DMS53 (cell line): ENCODE measurements at places on chromosomes 7 and 10.

DNA sequence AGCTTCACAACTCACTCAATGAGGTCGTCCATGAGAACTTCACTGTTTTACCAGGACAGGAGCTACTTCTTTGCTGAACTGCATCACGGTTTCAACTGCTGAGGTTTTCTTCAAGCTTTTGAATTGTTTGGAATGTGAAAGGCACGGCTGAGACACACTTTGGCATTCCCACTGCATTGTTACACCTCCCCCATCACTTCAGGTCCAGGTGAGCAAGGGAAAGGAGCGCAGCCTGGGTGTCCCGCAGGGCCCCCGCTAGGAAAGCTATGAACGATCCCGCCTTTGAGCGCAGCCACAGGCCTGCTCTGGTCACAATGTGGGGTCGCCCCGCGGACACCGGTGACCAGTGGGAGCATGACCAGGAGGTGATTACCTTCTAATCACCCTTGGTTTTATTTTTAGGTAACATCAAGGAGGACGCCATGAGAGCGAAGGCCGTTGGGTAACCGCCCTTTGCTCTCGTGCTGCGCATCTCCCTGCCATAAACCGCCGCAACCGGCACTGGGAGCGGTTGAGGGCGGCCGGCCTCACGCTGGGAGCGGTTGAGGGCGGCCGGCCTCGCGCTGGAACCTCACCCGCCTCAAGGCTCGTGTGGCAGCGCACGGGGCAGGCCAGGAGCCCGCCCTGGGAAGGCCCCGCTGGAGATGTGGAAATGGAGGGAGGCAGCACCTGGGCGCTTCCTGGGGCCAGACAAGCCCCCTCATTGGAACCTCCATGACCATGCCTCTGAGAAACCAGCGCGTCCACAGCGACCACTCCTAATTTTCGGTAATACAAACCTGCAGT is 50.9 kb upstream of the SGMS1 start:
- DNase-seq, result no peak

DNA sequence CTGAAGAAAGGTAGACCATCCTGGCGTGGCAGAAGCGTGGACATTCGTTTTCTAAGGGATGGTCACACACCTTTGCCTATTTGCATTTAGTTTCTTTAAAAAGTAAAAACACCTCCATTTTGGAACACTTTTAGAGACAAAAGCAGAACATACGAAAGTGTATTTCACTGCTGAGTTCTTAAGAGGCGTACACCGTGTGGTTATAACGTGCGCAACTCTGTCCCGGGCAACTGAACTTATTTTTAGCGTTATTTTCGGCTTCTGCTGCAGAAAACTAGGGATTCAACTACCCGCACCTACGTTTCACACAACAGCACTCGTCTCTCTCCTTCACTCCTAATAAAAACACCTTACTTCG is 557 bp upstream of the LSM8 start:
- DNase-seq, result no peak

GRCh38 chr10:131048606-131049005 is 262.9 kb downstream of the TCERG1L start:
- no peak for DNase-seq

- DNase-seq, result no peak
These were observed 45.8 kb upstream of the SRRM3 start for GRCh38 chr7:76155938-76156337.

DNA sequence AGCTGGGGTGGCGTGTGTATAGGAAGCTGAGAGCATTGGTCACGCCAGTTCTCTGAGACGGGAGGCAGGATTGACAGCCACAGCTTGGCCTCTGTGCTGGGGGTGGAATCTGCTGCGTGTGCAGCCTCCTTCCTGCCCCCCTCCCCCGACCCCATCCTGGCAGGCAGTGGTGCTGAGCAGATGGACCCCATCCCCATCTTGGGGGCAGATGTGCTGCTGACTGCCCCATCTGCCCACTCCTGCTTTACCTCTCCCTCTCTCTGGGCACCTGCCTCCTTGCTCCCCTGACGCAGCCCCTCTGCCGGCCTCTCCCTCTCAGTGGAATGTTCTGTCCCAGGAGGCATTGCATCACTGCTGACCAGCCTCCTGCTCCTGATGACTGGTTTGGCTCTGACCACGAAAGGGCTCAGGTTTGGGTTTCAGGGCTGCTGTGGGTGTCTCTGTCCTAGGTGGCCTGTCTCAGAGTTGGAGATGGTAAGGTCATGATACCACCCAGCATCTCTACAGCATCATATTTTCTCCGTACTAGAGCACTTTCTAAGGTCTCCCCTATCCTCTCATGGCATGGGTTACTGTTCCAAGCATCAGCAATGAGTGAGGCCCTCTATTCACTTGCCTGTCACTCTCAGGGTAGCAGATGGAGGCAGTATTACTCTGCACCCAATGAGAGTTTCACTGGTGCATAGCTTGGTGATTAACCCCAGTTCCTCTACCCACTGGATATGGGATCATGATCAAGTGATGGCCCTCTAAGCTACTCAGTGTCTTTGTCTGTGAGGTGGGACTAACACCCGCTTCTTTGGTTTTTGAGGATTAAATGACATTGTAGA is 81.9 kb downstream of the RBM20 start:
- no peak for DNase-seq

- no peak for DNase-seq
These were observed 366.0 kb upstream of the SHH start for GRCh38 chr7:156178214-156178613.

DNA sequence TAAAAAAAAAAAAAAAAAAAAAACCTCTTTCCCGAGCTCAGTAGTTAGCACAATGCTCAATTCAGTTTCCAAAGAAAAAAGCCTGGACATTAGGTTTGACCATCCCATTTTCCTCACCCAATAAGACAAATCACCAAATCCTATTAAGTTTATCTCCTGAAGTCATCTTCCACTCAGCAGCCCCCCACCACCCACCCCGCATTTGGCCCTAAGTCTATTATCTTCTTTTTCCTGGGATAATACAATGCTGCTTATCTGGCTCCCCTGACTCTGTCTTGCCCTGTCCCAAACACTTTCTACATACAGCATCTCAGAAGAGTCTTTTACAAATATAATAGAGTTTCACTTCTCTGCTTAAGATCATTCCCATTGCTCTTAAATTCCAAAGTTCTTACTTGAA is 17.8 kb upstream of the LMOD2 start:
- DNase-seq, result no peak

DNA sequence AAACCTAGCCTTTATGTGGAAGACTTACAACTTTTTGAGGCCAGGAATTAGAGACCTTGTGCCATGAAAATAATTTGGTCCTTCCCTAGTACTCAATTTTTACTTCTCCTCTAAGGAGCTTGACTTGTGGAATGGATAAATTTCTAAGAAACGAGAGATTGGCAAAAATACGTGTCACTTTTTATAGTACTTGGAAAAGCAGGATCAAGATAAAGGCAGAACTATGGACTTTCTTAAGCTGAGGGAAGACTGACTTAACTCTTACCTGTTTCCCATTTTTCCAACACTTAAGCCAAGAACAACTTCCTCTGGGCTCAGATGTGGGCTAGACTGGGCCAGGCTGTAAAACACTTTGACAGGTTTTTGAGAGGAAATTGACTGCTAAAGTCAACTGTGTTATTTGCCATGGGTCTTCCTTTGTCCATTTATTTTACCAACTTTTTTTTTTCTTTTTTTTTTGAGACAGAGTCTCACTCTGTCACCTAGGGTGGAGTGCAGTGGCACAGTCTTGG is 2.0 kb upstream of the WBP1L start:
- no peak for DNase-seq

- DNase-seq, result no peak
These were observed 412.9 kb downstream of the GALNT17 start for GRCh38 chr7:71544816-71545215.

GRCh38 chr10:123478116-123478515 is 188.0 kb upstream of the GPR26 start:
- DNase-seq, result no peak

DNA sequence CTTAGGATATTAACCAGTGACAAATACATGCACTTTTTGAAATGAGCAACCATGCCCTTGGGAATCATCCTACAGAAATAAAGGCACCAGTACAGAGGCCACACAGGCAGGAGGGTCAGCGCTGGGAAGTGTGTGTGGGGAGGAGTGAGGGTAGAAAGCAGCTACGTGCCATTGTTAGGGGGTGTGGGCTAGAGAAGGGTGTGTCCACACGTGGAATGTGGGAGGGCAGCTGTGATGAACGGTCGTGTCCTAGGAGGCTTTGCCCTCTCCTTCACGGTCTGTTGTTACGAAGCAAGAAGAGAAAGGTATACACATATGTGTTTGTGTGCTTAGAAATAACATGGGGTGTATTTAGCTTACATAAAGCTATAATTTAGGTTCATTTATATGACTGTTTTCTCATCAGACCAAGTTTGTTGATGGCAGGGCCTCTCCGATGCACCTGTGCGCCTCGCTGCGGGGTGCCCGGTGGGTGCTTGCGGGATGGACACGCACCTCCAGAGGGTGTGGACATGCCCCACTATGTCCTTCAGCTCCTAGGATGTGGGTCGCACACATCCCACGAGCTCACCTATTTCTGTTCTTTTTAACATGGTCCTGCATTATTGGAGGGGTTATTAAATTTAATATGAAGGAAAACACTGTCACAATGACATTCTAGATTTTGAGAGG is 16.9 kb upstream of the GET4 start:
- DNase-seq, result no peak

DNA sequence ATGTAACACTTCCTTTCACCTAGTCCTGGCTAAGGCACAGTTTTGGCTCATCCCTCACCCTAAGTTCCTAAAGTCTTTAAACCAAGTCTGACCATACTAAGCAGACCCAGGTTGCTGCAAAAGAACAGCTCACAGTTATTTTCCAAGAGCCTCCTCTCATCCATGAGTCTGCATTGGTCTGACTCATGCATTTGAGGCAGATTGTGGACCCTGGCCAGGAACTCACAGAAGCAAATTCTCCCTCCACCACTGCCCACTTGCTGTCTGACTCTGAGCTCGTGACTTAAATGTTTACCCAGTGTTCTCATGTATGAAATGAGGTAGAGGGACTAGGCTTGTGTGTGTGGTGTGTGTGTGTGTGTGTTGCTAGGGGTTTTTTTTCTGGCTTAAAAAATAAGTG is 1272.8 kb downstream of the TYW1 start:
- DNase-seq, result no peak

DNA sequence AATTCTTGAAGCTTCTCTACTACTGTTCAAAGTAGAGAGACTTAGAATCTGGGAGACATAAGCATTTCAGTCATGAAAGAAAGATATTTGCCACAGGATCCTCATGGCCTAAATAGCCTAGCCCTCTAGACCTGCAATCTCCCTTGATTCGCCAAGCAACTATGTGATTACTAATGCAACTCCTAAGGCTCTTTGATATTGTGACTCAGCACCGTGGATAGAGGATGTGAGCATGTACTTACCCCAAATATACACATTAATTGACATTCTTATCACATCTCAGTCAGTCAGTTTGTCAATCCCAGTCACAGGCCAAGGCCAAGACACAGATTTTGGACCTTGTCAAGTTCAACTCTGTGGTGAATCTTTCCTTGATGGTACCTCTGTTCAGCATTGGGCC is 42.6 kb downstream of the GPR37 start:
- peak; percentile 65 for DNase-seq

DNA sequence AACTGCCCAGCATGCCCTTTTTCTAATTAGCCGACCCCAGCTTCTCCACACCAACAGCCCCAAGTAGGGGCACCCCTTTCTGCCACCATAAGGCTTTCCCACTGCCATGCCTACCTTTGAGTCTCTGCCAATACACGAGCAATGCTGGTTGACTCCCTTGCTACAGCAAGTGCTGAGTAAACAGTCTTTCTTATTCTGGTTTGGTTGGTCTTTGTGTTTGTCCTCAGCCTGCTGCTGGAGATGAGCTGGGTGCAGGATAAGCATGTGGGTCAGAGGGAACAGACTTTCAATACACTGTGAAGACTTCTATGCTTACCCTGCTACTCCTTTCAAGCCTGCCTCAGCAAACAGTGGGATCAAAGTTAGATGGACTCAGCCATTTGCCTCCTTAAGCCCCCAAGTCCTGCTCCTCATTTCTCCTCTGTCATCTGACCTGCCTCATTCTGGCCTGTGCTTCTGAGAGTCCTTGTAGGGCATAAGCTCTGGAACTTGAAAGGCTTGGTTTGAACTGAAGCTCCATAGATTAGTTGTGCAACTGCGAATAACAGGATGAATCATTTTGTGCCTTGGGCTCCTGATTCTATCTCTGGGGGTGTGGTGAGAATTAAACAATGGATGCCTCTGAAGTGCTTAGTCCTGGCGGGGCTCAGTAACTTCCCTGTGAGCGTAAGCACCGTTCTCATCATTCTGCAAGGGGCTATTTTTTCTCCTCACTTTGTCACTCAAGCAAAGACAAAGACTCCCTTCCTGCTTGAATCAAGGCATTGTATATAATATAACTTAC is 533.8 kb upstream of the DPP6 start:
- DNase-seq, result no peak

DNA sequence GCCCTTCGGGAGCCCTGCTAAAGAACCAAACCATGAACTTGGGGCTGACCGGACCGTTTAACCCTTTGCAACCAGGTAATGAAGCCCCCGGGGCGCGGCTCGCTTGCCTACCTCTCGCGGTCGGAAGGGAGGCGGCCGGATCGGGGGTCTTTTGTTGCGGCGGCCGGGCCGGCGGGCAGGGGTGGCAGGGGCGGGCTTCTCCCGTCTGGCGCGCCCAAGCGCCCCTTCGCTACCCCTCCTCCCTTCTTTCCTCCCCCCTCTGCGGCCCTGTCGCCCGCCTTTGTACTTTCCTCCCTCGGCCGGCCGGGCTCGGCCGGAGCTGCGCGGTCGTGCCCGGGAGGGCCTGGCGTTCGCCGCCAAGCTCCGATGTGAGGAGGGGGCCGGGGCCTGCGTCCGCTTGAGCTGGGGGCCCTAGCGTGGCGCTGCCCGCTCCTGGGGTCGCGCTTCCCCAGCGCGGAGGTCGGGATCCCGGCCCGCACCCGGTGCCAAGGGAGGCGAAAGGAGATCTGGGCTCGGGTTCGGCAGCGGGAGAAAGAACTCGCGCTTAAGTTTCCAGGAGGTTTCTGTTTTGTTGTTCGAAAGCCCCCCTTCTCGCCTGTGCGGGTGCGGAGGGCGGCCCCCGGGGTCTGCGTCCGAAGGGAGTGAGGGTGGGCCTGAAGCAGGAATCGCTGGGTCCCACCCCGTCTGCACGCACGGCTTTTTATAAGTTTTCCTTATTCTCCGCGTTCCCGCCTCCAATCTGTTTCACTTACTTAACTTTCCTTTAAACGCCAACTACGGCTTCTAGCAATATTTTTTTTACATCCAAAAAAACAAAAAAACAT is 436.8 kb upstream of the GALNT17 start:
- peak; percentile 52 for DNase-seq

GRCh38 chr10:76301211-76301610 is 869.8 kb downstream of the LRMDA start:
- DNase-seq, result no peak
